Anterior cingulate cortex (tissue), 58 donors: ENCODE measurements at places on chromosomes 6 and 20.

DNA sequence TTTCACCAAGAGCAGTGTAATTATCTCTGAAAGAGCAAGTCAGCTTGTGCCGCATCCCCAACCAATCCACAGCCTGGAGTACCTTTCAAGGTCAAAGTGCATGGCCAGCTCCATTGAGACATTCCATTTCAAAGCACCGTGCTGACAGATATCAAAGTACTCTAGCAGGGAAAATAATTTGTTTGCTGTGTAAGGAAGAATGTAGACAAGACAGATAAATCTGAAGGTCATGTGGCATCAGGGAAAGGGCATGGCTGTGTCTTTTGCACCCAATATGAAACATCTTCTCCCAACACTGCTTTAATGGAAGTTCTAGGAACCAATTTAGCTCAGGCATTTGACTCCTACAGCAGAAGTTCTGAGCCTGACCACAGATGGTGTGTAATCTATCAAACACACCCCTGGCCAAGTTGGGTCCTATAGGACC, 242.7 kb upstream of the TAB2 start:
- no peak for DNase-seq

- no peak for DNase-seq
Observed at GRCh38 chr20:22389836-22390542, 194.4 kb downstream of the FOXA2 start.

DNA sequence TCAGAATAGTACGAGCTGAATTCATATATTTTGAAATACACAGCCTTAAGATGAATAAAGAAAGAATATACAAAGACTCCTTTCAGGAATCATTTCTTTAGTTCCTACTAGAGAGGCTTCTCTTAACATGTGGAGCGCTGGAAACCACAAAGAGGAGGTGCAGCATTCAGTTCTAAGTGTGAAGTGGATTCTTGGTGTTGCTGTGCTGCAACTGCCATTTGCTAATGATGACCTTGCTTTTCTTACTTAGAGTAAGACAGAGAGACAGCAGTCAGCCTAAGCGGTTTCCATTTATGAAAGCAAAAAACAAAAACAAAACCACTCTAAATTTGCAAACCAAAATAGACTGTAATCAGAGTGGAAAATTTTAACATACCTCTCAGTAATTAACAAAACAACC, 629.0 kb downstream of the EPHA7 start:
- DNase-seq, result no peak

GRCh38 chr6:3725145-3726047, 26.1 kb downstream of the PXDC1 start:
- no peak for DNase-seq

DNA sequence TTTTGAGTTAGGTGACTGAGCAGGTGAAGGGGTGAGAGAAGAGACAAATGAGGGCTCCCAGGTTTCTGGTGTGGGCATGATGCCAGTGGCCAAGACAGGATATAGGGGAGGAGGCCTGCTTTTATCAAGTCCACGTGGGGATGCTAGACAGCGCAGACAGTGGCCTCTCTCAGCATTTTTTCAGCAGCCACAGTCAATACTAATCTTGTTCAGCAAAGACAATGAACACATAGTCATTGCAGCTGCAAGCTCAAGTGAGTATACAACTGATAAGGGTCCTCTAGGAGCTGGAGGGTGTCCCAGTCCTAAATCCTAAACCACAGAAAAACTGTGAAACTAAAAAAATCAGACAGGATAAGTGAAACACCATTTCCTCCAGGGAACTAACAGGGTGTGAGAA, 48.6 kb downstream of the UQCC1 start:
- no peak for DNase-seq

DNA sequence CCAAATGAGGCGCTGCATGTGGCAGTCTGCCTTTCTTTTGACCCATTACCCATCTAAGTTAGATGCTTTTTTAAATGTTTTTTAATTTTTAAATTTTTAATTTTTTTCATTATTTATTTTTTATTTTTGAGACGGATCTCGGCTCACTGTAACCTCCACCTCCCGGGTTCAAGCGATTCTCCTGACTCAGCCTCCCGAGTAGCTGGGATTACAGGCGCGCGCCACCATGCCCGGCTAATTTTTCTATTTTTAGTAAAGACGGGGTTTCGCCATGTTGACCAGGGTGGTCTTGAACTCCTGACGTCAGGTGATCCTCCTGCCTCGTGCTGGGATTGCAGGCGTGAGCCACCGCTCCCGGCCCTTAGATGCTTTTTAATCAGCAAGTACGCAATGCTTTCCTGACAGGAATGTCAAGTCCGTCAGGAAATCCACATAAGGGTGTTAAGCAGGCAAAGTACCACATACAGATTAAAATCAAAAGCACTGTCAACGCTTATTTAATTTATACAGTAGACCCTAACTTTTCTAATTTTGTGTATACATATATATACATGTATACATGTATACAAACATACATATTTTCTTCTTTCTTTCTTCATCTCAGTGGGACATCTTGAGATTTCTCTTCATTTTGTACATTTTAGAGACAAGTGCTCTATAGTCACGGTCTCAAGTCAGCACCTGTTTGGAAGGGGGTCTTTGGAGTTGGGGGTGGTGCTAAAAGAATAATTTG, 995 bp upstream of the GSTA4 start:
- peak; percentile 14 for DNase-seq

- DNase-seq, result no peak
Observed at GRCh38 chr6:105428342-105428957, 25.6 kb upstream of the PREP start.

GRCh38 chr6:147438758-147439528, 69.5 kb upstream of the SAMD5 start:
- no peak for DNase-seq

DNA sequence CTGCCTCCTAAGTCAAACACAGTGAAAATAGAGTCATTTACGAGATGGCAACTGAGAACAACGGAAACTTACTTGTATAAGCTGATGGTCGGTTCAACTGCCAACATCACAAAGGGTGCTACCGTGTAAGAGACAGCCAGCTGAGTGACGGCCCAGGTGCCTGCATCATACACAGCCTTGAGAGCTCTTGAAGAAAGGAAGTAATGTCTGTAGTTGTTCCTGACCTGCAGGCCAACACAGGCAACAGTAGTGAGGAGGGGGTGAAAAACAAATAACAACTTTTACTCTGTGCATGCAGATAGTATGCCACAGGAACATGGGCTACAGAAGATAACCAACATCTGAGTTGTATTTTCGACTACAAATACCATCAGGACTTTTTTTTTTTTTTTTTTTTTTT, 102.7 kb downstream of the MBOAT1 start:
- DNase-seq, result no peak

- peak; percentile 90 for DNase-seq
Observed at GRCh38 chr6:163413345-163414116, 987 bp upstream of the QKI start.

DNA sequence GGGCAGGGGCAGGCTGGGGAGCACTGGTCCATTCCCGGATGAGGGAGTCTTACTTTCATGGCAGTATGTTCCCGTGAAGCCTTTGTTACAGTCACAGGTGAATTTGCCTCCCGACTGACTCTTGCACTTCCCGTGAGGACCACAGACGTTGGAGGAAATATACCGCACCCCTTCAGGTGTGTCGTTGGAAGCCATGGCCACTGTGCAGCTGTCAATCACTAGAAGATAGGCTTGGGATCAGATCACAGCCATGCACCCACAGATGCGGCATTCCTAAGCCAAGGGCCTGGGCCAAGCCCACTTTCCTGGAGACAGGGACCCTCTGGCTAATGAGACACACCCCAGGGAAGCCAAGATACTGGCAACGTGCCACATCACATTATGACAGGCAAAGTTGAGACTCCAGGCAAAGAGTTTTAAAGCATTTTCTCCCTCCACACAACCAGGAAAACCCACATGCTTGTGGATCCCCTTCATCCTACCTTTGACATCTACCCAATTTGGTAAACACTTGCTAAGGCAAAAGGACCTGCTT, 26.8 kb downstream of the JAG1 start:
- DNase-seq, result no peak

GRCh38 chr6:36851149-36851614, 11.9 kb upstream of the CPNE5 start:
- DNase-seq, result no peak

- DNase-seq, result no peak
Observed at GRCh38 chr6:102841060-102841459, 1447.6 kb downstream of the GRIK2 start.

GRCh38 chr20:25280574-25281535, 33.0 kb downstream of the PYGB start:
- DNase-seq, result no peak

GRCh38 chr20:61817575-61817974, 248.1 kb downstream of the TAF4 start:
- DNase-seq, result no peak

- no peak for DNase-seq
Observed at GRCh38 chr6:36273802-36274514, 4.1 kb downstream of the PNPLA1 start.

GRCh38 chr6:144646093-144647056, 361.2 kb downstream of the UTRN start:
- DNase-seq, result no peak

DNA sequence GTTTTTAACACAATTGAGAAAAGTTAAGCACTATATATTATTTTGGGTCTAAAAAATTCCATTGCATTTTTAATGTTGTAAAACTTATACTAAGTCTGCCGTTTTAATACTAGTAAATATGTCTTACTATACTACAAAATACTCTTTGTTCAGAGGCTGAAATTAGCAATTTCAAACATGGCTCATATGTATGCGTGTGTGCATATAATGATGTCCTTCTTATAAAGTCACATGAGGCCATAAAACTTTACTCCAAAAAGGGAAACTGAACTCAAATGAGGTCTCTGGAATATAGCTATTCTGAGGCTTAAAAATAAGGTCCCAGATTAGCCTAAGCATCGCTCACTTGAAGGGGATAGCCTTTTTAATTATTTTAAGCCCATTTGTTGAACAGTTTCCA, 224.0 kb downstream of the MYLK4 start:
- no peak for DNase-seq

GRCh38 chr6:23377830-23378229, 748.2 kb upstream of the NRSN1 start:
- DNase-seq, result no peak

DNA sequence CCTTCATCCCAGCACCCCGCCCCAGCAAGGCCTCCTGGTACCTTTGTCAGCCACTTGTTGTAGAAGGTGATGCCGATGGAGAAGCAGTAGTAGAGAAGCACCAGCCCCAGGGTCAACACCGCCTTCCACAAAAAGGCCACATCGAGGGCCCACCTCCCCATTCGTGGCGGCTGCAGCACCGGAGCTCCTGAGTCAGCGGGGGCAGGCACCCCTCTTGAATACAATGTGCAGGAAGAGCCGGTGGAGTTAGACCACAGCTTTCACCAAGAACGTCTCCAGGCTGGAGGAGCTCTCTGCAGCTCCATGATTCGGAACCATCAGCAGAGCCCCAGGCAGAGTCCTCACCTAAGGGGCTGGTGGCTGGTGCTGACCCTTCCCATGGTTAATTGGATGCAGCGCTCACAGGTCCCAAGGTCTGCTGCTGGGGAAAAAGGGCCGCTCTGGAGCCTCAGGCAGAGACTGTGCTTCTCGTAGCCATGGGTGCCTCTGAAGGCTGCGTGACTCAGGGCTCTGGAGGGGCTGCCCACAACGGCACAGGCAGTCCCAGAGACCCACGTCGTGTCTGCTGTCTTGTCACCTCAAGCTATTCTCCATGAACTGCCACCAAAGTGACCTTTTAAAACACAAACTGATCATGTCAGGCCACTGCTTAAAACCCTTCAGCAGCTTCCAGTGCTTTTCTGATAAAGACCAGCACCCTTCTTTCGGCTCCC, 47.9 kb downstream of the ELMO2 start:
- DNase-seq, result no peak

- DNase-seq, result no peak
Observed at GRCh38 chr6:158391276-158391675, 79.0 kb downstream of the TULP4 start.

DNA sequence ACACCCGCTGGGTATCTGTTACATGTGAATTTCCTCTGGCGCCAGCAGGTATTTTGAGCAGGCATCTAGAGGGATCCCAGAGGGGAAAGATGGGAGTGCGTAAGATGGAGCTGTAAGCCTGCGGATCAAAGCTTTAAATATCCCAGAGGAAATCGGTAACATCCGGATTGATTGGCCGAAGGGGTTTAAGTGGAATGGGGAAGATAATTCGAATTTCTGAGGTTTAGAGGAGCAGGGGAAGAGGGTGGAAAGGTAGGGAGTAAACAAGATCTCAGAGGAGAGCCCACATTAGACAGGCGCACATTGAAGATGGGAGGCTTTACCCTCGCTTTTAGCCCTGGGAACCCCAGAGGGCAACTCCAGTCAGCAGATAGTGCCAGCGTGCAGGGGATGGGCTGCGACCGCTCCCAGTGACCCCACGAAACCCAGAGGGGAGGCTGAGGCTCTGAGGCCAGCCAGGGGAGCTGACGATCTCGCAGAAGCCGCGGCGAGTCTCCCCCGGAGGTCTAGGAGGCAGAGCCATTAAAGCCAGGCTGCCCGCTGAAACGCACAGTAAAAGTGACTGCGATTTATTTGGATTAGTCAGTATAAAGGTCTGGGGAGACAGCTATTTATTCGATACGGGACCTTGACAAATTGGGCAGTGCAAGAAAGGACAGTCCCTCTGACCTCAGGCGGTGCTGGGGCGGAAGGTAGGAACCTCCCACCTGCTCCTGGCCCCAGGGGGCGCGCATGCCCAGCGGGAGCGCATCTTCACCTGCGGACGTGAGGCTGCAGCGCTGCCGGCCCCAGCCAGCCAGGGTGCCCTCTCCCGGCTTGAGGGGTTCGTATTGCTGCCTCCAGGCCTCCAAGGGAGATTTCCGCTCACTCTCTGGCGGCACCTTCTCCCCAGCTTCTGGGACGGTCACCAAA, 34.3 kb upstream of the TCF21 start:
- DNase-seq, result no peak

DNA sequence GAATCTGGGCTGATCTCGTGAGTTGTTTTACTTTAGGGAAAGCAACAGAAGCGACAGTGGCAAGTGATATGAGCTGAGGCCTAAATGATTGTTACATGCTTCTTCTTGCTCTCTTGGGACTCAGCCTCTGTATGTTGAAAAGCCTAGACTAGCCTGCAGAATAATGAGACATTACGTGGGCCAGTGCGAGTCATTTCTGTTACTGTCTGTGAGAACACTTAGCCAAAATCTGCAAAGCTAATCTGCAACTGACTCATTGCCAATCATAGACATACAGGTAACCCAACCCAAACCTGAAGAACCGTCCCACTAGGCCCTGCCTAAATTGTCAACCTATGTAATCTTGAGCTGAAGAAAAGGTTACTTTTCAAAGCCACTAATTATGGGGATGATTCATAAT, 77.4 kb upstream of the F13A1 start:
- no peak for DNase-seq

DNA sequence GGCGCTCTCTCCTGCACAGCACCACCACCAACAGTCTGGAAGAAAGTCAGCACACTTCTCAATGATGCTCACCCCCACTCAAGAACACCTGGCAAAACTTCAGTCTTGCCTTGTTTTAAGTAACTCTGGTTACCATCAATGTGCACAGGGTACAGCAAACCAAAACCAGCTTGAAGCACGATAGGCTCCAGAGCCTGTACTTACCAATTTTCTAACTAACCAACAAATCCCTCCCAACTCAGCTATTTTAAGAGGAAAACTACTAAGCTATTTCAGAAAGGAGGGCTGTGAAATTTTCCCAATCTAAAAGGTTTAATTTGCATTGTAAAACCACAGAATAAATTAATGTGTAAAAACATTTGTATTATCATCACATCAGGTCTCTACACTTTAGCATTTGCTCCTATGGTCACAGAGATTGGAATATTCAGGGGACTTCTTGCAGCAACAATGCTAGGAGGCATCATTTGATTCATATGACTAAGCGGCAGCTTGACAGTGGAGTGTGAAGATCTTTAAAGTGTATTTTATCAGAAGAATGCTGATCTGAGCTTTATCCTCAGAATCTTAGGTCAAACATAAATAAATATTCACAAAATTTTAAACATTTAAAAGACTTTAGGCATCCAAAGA, 82.8 kb downstream of the RALGAPA2 start:
- no peak for DNase-seq
